Fibroblast of skin of right quadriceps (primary cell): ENCODE measurements at places on chromosomes 6 and 20.

DNA sequence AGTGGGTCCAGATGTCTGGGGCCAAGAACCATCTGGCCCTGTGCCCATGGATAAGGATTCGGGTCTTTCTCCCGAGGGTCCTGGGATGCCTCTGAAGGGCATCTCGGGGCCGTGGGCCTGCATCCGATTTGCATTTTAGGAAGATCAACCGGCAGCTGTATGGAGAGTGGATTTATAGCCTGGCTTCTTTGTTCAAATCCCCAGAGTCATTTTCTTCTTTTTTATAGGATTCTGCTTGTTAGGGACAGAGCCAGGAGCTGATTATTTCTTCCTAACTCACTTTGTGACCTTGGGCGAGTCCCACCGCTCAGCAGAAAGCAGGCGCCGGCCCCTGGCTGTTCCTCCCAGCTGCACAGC is 52.9 kb upstream of the APCDD1L start:
- DNase-seq, result no peak

DNA sequence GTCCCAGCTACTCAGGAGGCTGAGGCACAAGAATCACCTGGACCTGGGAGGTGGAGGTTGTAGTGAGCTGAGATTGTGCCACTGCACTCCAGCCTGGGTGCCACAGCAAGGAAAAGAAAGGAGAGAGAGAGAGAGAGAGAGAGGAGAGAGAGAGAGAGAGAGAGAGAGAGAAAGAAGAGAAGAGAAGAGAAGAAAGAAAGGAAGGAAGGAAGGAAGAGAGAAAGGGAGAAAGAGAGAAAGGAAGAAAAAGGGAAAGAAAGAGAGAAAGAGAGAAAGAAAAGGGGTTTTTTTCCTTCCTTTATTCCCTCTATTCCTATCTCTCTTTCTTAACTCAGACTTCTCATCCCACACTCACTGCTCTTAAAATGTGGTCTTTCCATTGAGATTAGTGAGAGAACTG is 238.7 kb upstream of the PRDM1 start:
- no peak for DNase-seq

- peak; percentile 93 for DNase-seq
Observed at GRCh38 chr6:52595000-52595795, 18.3 kb upstream of the TRAM2 start.

DNA sequence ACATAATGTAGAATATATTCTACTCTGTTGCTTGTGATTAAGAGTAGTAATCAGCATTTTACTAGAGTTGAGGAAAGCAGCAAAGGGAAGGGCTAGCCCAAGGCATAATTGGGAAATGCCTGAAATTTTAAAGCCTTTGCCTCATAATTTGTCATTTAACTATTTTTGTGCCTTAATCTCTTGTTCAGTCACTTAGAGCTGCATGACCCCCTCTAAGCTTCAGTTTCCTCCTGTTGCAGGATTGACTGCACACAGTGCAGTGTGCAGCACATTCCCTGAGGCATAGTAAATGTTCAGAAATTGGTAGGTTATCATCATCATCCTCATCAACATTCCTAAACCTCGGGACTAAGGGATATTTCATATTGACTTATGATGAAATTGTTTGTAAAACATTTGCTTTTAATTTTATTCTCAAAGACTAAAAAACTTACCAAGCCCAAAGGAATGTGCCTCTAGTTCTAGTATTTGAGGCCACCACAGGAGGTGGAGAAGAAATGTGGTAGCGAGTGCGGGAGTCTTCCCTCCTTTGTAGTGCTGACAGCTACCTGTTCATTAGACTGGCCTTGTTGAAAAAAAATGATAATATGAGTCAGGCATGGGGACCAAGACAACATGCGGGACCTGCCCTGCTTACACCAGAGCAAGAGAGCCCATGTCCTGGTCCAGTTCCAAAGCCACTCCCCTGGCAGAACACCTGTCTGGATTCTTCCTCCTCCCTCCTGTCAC is 14.8 kb upstream of the TENT5A start:
- DNase-seq, result peak; percentile 96

DNA sequence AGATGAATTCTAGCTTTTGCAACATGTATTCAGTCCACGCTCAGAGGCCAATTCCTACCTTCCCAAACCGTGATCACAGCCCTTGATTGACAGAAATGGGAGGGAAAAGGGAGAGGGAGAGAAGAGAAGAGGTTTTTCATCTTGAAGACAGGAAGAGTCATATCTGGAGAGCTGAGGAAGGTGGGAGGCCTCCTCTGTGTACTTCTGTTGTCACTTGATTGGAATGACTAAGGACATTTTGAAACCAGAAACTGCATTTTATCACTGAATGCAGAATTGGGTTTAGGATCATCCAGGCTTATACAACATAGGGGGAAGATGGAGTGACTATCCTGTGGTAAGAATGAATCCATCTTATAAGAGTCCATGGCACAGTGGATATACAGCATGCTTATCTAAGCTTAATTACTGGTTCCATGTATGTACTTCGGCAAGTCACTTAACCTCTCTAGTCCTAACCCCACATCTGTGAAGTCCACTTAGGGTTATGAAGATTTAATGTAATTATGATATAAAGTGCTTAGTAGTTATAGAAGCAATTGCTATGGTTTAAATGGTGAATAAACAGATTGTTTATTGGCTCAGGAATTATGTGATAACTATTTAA is 144.0 kb downstream of the BCKDHB start:
- peak; percentile 28 for DNase-seq

DNA sequence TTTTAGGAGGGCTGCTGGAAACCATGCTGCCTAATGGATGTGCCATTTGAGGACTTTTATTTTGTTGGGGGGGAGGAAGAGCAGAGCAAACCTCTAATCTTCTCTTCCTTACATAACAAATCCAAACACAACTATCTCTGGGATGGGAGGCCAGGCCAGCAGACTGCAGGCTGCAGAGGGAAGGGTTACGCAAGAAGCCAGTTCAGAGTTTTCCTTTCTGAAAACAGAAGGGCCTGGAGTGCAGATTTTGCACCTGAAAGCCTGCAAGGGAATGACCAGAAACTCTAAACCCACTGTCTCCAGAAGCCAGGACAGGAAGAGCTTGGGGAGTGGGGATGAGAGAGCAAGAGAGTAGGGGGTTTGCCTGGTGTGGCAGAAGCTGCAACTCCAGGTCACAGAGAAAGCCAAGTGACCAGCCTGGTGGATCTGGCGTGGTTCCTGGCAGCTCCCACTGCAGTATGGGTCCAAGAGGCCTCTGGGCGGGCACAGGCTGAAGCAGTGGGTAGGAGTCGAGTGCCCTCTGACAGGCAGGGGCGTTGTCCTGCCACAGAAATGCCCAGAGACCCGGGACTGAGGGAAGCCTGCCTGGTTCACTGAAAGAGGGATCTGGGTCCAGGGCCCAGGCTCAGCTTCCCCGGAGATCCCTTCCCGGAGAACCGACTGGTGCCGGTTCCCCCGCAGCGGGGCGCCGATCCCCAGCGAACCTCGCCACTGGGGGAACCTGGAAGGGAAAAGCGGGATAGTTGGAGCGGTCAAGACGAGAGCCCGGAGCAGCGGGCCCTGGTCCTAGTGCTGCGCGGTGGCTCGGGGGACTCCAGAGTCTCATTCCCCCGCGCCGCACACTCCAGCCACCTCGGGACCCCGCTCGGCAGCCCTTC is 6.7 kb downstream of the MAFB start:
- peak; percentile 21 for DNase-seq

GRCh38 chr20:37389844-37390275 is 43.9 kb downstream of the SRC start:
- DNase-seq, result no peak

- DNase-seq, result no peak
Observed at GRCh38 chr20:8526610-8527009, 394.5 kb downstream of the PLCB1 start.

DNA sequence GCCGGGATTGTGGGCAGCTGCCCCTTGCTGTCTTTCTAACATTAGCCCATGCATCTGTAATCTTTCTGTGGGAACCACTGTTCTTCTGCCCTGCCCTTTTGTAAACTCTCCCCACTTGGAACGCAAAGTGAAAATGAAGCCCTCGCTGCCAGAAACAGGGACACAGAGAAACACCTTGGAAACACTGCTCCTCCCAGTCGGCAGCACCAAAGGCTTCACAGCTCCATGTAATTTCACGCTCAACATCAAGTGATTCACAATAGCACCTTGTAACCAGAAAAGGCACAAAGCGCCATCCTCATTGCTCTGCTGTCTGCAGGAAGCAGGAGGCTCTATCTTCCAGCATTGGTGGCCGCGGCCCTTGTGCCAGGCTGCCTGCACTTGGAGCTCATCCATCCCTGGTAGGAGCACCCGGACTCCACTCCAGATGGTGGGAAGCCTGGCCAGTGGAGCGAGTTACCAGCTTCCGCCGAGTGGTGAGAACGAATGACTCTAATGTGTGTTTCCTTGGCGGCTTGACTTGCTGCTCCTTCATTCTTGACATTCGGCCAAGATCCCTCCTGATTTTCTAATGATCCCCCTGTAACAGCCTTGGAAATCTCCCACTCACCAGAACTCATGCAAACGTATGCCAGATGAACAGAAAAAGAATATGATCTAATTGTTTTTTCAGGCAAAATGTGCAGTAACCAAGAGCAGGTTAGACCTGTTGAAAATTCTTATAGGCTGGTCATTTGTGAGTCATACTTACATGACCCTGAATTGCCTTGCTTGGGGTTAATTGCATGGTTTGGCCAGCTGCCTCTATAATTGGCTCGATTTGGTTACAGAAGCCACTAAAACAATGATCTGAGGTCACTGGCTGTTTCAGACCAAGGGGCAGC is 169.1 kb upstream of the CDYL start:
- peak; percentile 77 for DNase-seq

- DNase-seq, result peak; percentile 39
Observed at GRCh38 chr6:22421198-22421597, 124.4 kb upstream of the PRL start.

DNA sequence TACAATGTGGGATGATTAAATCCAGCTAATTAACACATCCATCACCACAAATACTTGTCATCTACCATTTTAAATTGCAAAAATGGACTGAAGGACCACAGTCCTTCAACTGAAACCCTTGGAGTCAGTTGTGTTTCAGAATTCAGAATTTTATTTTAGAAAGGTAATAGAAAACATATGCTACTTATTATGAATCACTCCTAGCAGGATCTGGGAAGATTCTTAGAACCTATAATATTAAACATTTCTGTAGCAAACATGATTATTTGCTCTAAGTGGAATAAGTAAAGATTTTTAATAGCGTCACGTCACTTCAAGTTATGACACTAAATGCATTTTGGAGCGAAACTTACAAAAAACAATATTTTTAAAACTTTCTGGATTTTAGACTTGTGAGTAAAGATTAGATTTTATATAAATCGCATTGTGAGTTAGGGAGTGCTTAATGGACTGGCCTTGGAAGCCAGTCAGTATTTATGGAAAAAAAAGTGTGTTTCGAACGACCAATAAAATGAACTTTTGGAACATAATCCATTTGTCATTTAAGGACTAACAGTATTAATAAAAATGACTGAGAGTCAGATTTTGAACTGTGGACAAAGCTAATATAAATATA is 71.8 kb upstream of the PHACTR2 start:
- no peak for DNase-seq

DNA sequence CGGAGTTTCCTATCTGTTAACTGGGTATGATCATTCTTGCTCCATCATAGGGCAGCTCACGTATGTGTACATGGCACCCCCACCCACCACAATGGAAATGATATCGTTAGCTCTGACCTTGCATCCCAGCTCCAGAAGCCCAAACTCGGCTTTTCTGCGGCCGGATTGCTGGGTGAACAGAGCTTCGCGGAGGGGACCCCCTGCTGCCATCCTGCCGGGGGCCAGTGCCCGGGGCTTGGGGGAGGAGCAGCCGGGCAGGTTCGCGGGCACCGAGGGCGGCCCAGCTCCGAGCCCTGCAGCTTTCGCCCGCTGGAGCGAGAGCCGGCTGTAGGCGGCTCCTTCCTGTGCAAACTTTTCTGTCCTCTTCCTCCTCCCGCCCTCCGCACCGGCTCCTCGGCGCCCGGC is 24.9 kb upstream of the FUCA2 start:
- DNase-seq, result peak; percentile 22

DNA sequence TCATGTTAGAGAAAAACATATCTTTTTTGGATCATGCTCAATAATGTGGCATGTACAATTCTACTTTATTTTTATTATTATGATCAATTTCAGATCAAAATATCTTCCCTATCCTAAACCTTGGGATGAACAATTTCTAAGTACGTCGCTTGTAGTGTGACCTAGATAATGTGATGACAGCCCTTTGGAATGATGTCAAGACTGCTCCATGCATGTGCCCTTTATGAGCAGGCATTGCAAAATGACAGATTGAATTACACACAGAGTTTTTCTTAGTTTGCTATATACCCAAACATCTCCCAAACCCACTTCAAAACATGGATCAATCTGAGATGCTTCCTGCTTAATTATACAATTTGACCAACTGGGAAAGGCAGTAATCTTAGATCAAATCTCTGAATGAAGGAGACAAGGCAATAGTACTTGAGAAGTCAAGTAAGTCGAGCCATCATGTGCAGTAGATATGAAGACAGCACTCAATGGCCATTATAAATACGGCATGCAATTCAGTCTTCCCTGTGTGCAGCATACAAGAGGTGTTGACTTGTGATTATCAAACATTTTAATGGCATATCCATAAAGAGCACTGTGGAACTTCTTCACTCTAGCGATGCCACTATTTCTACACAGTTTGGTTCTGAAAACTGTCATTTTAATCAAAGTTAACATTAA is 294.8 kb downstream of the RNF144B start:
- DNase-seq, result no peak

- DNase-seq, result no peak
Observed at GRCh38 chr6:164741938-164742451, 567.4 kb downstream of the C6orf118 start.

GRCh38 chr6:193180-193579 is 99.1 kb upstream of the DUSP22 start:
- DNase-seq, result no peak

- DNase-seq, result peak; percentile 79
Observed at GRCh38 chr6:141103246-141103645, 1029.5 kb upstream of the GJE1 start.

DNA sequence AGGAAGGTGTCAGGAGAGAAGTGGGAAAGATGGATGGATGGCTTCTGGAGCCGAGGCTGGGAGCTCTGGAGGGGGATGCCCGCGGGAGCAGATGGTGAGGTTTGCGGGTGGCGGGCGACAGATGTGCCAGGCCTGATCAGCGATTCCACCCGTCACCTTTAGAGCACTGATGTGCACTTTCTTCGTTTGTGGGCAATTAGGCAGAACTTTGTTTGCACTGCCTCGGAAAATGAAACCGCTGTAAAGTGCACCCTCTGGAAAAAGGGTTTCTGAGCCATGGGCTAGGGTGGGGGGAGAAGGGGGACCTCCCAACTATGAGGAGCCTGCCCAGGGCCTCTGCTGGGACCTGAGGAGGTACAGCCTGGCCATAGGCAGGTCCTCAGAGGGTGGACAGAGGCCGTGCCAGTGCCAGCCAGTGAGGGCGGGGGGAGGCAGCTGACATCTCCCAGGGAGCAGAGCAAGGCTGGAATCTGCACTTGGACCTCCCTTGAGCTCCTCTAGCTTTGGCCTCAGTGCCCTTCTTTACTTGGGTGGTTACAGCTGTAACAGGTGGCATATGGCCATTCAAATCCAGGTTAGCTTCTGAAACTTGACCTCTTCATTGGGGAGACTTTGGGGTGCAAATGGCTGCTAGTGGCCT is 58.7 kb downstream of the CD40 start:
- DNase-seq, result no peak

- DNase-seq, result no peak
Observed at GRCh38 chr20:62111148-62111547, 11.1 kb upstream of the LSM14B start.
